ENCODE measurements at places on chromosomes 7 and 10.

- no peak for DNase-seq
These were observed 168.0 kb upstream of the PRKCQ start for GRCh38 chr10:6748029-6748428.

- no peak for DNase-seq
These were observed 258.8 kb downstream of the THSD7A start for GRCh38 chr7:11573128-11573750.

DNA sequence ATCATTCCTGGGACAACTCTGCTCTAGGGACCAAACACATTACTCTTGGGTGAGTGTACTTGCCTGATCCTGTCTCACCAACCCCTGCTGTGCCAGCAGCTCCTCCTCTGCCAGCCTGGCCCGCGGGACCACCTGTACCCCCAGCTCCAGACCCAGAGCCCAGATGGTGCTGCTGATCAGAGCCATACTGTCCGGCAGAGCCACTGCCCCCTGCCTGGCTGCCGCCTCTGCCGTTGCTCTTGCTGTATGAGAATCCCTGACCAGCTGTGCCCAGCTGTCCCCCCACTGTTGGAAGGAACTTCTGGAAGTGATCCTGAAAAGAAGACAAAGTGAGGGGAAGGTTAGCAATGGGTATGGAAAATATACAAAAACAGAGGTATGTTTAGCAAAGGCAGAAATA lies 6.9 kb downstream of the MYOZ1 start:
- no peak for DNase-seq

DNA sequence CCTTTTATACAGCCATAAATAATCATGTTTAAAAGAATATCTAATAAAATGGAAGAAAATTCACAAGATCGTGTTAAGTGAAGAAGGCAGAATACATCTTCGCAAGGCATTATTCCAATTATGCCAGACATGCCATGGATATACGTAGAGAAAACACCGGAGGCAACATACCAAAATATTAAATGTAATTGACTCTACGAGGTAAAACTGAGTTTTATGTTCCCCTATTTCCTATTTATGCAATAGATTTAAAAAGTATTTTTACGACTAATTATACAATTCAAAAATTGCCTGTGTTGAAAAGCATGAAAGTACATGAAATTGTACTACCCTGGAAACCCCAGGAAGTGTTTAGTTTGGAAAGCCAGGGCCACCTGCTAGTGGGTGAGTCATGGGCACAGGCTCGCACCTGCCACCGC lies 936 bp upstream of the REPIN1 start:
- DNase-seq: no peak

- no peak for DNase-seq
These were observed 45.9 kb upstream of the KLF6 start for GRCh38 chr10:3830946-3831345.

GRCh38 chr10:72093450-72093849 lies 5.1 kb upstream of the SPOCK2 start:
- no peak for DNase-seq

DNA sequence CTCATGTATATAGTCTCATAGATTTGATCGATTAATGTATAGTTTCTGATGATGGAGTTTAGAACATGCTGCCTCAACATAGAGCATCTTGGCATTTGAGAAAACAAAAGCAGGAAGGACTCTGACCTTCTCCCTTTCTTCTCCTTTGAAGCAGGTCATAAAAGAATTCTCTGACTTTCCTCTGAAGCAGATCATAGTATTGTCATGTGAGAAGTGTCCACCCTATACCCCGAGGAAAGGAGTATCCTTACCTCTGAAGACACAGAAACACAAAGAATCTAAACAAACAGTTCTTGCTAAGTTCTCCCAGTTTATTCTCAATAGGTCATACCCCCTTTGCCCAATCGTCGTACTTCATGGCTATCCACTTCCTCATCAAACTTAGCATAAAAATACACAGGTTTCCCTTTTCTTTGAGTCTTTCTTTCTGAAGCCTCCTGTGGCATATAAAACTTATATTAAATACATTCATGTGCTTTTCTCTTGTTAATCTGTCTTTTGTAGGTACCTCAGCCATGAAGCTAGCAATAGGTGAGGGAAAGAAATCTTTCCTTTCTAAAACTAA lies 194.9 kb downstream of the REEP3 start:
- no peak for DNase-seq

All from stimulated activated CD4-positive, alpha-beta T cell treated with anti-CD3 and anti-CD28 coated beads, Interleukin-1b, Interleukin-23, amount 100 ng/mL, for 4 hours (primary cell).